Activated CD4-positive, CD25-positive, alpha-beta regulatory T cell (primary cell): ENCODE measurements at places on chromosomes 5 and 9.

DNA sequence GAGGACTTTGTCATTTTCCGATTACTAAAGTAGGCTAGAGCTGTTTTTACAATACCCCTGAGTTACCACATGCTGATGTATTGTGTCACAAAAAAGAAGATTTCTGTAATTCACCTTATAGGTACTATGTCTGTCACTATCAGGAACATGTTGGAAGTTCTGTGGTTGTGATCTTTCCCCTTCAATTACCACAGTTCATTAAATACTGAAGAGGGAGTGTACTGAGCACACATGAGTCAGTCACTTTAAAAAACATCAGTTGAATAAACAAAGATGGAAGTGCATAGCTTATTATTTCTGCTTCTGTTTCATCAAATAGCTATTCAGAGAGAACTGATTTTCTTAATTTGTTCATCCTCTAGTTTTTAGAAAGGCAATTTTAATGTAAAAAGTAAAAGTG lies 31.7 kb downstream of the AP3S1 start:
- DNase-seq = no peak

DNA sequence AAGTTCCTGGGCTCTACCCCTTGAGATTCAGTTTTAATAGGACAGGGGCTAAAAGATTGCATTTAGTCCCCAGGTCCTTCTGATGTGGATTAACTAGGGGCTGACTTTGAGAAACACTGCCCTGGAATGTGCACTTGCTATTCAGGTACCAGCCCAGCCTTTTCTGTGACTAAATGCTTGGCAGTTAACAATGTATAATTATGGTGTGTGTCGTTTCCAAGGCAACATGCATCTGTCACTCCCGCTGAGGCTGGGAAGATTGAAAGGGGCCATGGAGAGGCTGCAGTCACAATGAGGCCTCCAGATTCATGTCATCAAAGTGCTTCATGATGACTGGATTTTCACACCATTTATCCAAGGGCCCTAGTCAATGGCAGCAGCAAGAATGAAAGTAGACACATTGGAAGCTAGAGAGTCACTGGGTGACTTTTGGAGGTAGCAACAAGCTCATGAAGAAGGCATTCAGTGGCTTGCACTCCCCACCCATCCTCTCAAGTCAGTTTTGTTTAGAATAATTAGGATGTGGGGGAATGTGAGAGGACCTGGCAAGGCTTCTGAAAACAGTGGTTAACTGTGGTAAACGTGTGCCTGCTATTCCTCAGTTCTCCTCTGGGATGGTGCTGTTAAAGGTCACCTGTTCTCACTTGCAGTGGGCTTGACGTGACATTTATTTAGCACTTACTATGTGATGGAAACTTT lies 28.3 kb downstream of the RAI14 start:
- no peak for DNase-seq

DNA sequence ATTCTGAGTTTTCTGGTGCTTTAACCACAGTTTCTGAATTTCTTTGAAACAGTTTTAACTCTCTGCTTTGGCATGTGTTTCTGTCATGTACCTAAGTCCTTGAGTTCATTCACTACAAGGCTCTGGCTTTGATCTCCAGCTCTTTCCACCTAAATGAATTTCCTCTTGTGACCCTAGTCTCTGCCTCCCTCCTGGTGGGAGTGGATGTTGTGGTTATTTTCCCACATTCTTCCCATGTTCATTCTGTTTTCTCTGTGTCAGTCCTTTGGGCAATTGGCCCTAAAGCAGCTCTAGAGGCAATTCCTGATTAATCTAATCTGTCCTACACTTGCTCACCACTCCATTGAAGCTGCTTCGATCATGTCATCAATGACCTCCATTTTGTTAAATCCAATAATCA lies 28.4 kb upstream of the DPYSL3 start:
- DNase-seq = no peak

- no peak for DNase-seq
These were observed 249.5 kb downstream of the ISL1 start for GRCh38 chr5:51632793-51633192.

DNA sequence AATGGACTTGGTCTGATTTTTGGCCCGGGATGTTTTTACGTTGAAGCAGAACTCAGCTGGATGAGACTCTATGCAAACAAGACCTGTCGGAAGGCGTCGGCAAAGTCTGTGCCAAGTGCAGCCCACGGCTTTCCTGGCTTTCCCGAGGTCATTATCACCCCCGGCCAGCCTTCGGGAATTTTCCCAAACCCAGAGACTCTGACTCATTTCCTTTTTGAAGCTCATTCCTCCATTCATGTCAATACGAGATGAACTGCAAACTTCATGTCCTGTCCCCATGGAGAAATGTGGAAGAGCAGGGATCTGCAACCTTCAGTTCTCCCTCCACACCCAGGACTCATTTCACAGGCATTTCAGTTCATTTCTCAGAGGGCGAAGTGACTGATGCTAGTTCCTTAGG lies 95.3 kb downstream of the IRX2 start:
- DNase-seq = no peak

- DNase-seq = no peak
These were observed 639 bp downstream of the PCDH1 start for GRCh38 chr5:141877356-141878185.

- no peak for DNase-seq
These were observed 388.0 kb downstream of the CDH12 start for GRCh38 chr5:22465177-22465576.

- DNase-seq = no peak
These were observed 101.7 kb upstream of the TLX3 start for GRCh38 chr5:171207256-171207847.

DNA sequence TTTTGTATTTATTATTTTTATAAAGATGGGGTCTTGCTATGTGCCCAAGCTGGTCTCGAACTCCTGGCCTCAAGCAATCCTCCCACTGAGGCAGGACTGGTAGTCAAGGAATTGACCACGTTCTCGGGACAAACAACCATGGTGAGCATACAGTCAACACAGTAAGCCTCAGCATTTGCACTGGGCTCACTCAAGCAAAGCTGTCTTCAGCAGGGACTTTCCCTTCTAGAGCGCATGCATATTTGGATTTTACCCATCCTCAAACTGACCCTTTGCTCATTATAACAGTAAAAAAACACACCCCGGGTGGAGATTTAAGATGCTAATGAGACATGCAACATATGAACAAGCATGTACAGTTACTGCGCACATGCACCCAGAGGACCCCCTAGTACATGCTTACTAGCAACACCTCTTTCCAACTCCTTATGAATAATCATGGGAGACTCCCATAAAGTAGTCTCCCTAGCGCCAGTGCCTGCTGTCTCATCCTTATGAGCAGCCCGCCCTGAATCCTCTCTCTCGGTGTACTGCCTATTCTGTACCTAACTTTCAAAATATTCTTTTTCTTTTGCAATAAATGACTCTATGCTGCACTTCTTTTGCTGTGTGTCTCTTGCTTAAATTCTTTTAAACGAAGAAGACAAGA lies 41.5 kb downstream of the C5orf22 start:
- DNase-seq = no peak

GRCh38 chr5:96014395-96014794 lies 52.7 kb upstream of the ELL2 start:
- no peak for DNase-seq

- DNase-seq = no peak
These were observed 132.8 kb downstream of the CD180 start for GRCh38 chr5:67063791-67064190.

GRCh38 chr9:98838155-98838867 lies 30.8 kb downstream of the GALNT12 start:
- DNase-seq = no peak

DNA sequence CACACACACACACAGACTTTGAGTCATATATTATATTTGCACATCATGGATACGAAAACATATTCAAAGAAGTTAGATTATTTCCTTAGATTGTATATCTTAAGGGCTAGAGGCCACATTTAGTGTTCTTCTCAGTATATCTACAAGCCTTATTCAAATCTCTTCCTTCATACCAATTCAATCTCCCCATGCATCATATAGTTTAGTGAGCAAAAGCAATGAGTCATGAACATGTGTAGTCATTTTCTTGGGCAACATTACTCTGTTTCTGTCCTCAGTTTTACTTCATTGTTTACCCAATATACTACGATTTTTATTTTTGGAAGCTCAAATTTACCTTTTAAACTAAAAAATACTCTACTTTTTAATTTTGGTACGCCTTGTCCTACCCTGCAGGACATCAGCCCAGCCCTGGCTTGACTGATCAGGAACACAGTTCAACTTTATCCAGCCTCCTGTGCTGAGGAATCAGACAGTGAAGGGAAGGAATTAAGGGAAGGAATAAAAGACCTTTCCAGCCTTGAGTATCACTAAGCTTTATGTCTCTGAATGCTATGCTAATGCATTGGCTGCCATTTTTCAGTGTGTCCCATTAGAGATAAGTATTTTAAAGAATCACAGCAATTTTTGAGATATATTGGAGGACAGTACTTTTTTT lies 101.7 kb upstream of the FST start:
- no peak for DNase-seq

DNA sequence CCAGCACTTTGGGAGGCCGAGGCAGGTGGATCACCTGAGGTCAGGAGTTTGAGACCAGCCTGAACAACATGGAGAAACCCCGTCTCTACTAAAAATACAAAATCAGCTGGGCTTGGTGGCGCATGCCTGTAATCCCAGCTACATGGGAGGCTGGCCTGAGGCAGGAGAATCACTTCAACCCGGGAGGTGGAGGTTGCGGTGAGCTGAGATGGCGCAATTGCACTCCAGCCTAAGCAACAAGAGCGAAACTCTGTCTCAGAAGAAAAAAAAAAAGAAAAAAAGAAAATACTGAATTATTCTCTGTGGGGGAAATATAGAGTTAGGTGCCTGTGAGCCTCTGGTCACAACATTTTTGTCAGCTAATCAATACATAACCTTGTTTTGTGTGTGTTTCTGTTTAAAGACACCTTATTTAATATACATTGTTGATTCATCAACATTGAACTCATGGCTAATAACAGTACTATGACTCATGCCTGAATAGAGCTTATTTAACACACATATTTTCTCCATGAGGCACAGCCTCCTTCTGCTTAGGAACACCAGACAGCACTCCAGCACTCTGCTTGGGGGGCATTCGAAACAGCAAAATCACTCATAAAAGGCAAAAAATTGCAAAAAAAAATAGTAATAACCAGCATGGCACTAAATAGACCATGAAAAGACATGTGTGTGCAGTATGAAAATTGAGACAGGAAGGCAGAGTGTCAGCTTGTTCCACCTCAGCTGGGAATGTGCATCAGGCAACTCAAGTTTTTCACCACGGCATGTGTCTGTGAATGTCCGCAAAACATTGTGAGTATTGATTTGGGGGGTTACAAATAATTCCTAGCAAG lies at the start of gene IL31RA:
Gene IL31RA, plus strand, starts transcription at position 519 of the 836 bp plus-strand sequence. Its CDS starts 214 bp downstream, at position 733.
- DNase-seq = no peak

DNA sequence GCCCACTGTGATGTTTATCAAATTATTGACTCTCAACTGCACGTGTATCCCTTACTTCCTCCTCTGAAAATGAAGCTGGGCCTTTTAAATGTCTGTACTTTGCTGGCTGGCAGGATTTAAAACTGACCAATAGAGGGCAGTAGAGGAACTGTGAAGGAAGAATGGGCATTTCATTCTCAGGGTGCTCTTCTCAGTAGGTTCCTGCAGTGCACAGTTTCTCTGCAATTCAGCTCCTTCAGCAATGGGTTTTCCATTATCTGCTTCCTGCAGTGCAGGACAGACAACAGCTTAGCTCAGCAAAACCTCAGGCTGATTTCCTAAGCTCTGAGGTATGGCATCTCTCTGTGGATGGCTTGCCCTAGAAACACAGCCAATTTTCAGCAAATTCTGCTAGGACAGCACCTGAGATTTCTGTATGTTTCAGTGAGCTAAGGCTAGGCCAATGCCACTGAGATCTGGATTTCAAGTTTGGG lies 298.4 kb upstream of the PRDM9 start:
- DNase-seq = no peak

DNA sequence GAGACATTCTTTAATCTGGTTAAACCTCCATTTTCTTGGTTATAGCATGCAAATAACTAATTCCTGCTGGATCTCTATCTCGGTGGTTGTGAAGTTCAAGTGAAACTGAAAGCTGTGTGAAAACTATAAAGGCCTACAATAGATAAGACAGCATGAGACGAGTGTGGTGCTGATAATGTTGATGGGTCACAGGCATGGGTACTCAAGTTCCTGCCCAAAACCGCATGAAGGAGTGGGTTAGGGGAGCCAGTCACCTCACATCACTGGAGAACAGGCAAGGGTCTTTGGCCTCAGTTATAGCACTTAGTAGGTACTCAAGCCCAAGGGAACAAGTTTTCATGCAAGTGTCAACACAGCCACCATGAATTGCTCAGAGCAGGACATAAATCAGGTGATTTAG lies 16.7 kb downstream of the HMHB1 start:
- no peak for DNase-seq

DNA sequence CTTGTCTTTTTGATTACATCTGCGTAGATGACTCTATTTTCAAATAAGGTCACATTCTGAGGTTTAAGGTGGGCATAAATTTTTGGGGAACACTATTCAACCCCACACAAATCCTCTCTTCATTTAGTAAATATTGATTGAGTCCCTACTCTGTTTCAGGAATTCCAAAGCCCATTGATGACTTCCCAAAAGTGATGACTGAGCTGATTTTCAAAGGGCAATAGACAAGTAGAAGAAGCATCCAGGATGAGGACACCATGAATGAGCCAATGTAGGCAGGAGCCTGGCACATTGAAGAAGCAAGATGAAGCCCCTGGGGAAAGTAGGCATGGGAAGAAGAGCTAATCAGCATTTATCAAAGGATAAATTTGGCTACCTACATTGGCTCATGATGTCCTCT lies 35.2 kb downstream of the OR1J1 start:
- no peak for DNase-seq

DNA sequence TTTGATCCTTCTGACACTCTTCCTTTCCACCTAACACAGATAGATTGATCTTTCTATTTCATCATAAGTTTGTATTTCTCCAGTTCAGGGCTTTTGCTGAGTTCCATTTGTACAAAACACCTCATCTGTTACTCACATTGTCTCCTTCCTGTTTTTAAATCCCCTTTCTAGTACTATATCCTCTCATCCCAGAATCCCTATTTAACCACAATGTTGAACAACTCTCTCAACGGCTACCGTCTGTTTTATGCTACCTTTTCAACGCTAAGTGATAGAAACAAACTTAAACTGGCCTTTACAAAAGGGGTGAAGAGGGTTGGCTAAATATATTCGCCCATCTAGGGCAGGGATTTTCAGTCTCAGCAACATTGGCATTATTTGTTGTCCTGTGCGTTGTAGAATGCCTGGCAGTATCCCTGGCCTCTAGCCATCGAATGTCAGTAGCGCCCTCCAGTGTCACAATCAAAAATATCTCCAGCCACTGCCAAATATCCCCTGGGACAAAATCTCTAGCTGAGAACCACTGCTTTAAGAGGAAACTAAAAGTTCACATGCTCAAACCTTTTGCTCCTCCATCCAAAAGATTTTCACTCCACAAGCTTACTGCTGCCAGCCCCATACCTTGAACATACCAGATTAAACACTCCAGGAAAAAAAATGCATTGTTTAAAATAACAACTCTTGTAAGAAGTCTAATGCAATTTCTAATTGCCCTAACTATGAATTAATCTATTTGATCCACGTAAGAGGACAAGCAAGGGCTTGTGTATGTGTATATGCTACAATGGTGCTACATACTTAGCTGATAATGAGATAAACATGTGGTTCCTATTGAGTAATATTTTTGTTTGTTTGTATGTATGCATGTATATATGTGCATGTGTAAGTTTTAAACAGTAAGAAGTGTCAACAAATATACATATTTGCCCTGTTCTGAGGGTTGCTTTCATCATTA lies 344.0 kb downstream of the PTPRD start:
- no peak for DNase-seq

- DNase-seq = no peak
These were observed 36.2 kb upstream of the IFNK start for GRCh38 chr9:27487927-27488326.

- no peak for DNase-seq
These were observed 154.7 kb downstream of the ATP10B start for GRCh38 chr5:160697281-160697680.

- DNase-seq = no peak
These were observed 6.7 kb upstream of the BICD2 start for GRCh38 chr9:92771309-92771708.
